ENCODE measurements at places on chromosomes 4 and X.
A peak's percentile ranks its signal among the peaks of the same experiment; 100 is the strongest.

DNA sequence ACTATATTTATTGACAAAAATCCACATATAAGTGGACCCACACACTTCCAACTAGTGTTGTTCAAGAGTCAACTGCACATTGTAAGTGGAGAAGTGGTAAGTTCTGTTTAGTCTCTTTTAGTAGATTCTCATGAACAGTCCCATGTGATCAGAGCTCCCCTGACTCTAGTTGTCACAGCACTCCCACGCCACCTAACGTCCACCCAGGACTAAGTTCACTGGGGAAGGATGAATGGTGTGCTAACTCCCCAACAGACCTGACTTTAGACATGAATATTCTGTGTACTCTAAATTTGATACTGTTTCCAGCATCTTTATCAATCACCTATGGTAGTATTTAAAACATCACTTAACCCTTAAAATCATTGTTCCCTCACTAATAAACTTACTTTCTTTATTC lies 59.8 kb downstream of the PACRGL start:
- peak; percentile 32 for DNase-seq

- no peak for DNase-seq
Measured at GRCh38 chrX:56385336-56385735, 153.2 kb downstream of the KLF8 start.

GRCh38 chr4:128388352-128388630 lies 100.7 kb upstream of the PGRMC2 start:
- no peak for DNase-seq

DNA sequence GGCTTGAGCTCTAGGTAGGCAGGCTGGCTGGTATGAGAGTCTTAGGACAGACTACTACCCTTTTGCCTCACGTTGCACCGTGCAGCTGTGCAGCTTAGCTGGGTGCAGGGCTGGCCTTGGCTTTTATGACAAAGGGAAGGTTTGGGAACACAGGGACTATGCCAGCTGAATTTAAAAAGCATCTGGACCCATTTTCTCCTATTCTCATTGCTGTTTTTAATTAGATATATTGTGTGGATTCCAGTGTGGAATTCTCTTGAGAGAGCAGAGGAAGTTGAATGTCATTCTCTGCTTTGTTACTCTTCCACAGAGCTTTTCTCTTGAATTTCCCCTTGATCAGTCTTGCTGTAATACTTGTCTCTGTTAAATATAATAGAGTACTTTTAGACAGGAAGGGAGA lies 192.7 kb downstream of the ZNF330 start:
- DNase-seq: no peak

DNA sequence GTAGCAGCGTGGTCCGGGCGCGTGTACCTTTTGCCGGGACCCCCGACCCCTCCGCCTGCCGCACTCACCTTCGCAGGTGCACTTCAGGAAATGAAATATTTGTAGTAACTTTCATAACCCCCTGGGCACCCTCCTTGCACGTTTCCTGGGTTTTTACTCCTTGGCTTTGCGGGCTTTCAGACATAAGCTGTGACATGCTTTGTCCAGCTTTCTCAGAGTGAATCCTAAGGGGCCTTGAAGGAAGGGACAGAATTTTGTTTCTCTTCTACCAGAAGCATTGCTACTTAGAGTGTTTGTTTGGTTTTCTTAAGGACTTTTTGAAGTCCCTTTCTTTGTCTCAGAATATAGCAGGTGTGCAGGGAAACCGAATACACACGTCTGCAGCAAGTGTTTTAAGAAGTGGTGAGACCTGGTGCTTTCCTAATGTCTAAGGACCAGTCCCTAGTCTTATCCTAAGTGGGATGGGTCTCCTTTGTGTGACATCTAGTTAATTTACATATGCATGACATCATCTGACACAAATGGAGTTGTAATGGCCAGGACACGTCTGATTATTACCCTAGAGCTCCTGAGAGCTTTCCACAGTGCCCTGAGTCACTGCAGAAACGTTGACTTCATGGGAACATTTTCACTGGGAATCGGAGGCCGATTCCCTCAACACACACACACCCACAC lies 1.3 kb downstream of the FAM149A start:
- DNase-seq: peak; percentile 87

GRCh38 chr4:142696334-142697122 lies 149.6 kb downstream of the INPP4B start:
- peak; percentile 25 for DNase-seq

DNA sequence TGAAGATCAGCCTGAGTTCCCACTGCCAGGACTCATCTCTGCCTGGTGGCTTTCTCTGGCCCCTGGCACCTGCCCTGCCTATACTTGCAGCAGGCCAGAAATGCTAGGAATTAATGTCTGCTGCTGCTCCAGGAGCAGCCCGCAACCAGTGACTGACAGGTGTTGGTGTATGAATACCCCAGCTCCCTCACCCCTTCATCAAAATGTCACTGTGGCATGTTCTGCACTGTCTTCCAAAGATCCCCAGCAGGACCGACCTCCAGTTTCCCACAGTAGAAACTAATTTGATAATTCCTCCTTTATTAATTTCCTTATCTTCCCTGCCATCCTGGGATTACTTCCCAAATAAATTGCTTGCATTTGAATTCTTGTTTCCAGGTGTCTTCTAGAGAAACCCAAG lies 425.4 kb downstream of the BCOR start:
- no peak for DNase-seq

DNA sequence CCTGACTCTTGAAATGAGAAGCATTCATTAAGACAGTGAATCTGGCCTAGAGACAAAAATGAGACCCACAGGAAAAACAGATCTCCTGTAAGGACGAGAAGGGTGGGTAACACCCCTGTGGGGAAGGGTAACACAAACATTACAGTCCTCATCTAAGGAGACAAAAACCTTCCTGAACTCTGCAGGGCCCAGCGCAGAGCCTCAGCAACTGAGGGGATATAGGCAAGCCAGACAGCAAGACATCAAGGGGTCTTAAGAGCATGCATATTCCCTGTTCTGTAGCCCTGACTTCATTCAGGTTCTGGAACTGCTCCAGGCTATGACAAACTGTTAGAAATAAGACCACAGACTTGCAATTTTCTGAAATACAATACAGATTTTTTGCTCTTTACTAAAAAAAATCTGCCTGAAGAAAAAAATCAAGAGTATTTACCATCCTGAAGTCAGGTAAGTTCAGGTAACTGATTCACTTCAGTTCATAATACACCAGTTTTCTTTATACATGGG lies 15.5 kb downstream of the COX18 start:
- no peak for DNase-seq

DNA sequence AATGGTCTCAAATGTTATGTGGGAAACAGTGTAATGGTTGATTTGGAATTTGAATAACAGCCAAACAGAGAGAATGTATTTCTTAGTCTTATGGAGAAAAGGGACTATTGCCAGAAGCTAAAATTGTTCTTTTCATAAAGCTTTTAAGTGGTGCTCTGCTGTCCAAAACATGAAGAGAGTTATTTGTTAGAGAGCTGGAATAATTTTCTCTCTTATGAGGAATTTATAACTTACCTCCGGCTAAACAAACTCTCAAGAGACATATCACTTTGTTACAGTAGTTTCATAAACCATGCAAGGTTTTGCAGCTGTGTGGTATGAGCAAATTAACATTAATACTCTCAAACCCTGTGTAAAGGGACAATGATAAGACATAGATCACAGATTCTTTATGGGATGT lies 28.6 kb downstream of the SULT1B1 start:
- no peak for DNase-seq

DNA sequence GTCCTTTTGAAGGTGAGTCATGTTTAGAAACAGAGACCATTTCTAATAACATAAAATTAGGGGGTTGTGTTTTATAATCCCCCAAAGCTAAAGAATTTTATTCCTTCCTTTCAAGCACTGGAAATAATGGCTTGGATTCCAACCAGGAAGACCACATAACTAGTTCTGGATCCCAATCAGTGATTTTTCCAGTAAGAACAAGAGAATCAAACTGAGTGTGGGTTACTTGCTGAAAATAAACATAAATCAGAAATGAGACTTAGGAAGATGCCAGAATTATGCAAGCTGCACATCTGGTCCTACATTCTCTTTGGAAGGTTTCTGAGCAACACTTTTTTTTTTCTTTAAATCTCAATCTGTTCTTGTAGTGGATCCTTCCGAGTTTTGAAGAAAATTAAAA lies 76.3 kb downstream of the SOWAHB start:
- DNase-seq: no peak

DNA sequence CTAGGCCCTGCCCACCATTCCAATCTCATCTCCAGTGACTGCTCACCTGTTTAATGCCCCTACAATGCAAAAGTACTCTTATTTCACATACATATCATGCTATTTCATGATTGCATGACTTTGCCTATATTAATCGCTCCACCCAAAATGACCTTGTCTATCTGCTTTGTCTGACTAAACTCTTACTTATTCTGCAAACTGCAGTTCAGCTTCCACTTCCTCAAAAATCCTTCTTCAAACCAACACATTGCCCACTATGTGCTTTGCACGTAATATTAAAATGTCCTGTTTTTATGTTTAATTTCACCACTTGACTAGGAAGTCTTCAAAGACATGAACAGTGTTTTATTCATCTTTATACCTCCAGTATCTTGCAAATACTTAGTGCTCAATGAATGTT lies 229.6 kb downstream of the OPHN1 start:
- no peak for DNase-seq

DNA sequence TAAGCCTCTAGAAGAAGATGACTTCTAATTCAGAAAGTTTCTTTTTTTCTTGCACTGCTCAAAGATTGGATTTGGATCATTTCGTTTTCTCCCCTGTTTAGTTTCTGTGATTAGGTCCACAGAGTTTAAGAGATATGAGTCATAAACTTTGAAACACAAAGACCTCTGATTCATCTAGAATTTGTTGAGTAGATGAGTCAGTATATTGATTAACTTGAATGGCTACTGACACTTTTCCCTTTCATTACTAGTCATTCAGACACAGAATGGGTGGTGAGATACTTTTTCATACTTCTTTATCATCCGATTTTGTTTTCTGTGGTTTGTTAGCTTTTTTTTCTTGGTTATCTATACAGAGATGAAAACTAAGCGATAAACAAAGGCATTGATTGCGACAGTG lies 34.1 kb upstream of the AFF2 start:
- DNase-seq: peak; percentile 18

GRCh38 chr4:153393397-153393796 lies 48.9 kb downstream of the MND1 start:
- peak; percentile 11 for DNase-seq

DNA sequence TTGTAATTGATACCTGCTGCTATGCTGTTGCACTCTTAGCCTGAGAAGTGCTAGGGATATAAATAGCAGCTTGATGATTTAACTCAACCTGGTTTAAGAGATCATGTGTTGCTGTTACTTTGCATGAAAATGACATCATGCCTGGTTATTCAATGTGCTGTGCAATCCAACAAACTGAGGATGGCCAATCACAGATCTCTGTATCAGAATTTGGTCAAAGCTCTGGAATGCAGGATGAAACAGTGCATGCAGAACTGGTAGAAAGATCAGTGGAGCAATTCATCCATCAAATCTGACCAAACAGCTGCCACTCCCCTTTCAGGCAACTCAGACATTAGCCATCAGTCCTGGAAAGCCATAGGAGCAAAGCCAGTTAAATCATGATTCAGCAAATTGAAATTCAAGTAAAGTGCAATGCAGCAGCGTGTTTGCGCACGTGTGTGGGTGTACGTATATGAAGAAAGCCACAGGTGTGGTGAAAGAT lies 160.3 kb upstream of the RASGEF1B start:
- DNase-seq: peak; percentile 75

DNA sequence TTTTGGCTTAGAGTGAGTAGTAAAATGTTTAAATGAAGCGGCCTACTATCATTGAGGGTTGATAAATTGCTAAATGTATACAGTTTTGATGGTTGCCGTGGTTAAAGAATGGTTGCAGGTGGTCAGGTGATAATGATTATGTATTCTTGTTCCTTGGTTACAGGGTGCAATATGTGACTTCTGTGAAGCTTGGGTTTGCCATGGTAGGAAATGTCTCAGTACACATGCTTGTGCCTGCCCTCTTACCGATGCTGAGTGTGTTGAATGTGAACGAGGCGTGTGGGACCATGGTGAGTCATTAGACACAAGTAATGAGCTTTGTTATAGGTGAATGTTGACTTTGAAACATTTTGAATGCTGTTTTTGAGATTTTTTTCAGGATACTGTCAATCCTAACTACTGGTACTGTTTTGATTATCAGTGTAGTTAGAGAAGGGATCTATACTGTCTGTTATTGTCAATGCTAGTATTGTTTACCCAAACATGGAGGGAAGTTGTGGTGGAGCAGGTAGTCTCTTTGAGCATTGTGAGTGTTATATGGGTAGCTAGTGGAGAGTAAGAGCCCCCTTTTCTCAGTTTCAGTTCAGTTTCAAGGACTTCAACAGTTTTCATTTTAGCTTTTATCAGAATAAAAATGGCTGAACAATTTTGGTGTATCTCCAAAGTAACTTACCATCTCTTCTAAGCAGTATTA lies 8.9 kb downstream of the ZNF330 start:
- DNase-seq: peak; percentile 5

GRCh38 chr4:71189471-71189870 lies 149.3 kb upstream of the SLC4A4 start:
- DNase-seq: no peak
